ENCODE measurements at places on chromosomes 3 and 15.

DNA sequence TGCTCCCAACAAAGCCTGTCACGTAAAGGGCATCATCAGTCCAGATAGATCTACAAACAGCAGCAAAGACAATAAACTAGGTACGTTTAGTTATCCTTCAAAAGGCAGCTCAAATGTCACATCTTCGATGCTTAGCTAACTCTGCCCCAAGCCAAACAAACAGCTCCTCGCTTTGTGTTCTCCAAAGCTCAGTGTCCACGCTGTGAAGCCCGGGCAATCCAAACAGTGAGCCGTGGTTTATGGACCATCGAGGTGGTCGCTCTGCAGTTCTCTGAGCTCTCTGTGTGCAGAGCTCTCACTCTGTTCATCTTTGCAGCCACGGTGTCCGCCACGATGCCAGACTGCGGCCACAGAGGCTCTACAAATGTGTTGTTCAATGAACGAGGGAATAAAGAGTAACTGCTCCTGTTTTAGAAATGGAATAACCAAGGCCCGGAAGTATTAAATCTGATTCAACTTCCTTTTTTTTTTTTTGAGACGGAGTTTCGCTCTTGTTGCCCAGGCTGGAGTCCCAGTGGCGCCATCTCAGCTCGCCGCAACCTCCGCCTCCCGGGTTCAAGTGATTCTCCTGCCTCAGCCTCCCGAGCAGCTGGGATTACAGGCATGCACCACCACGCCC lies 117.2 kb upstream of the FAM174B start:
- DNase-seq = no peak

- no peak for DNase-seq
Measured at GRCh38 chr3:182508919-182509711, 284.2 kb upstream of the ATP11B start.

DNA sequence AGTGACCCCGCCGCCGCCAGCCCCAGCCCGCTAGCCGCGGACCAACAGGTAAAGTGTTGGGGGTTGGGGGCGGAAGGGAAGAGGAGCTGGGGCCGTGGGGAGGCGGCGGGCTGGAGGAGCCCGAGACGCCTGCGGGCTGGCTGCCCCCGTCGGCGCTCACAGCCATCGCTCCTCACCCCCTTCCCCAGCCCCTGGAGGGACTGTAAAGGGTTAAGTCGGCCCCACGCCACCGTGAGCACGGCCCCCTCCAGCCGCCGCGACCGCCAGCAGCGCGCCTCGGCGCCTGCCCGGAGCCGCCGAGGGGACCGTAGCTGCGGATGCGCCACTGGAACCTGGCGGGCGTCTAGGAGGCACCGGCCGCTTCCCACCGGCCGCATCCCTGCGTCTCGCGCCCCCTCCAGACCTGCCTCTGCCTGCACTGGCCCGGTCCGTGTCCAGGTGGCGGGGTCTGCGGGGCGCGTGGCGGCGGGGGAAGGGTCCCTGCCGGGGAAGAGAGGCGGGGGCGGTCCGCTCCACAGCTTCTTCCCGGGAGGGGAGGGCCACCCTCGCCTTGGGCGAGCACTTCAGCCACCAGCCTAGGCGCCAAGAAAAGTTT lies 522 bp downstream of the MED12L start:
- DNase-seq = no peak

- DNase-seq = no peak
Measured at GRCh38 chr3:178538056-178538455, 1.8 kb downstream of the KCNMB2 start.

DNA sequence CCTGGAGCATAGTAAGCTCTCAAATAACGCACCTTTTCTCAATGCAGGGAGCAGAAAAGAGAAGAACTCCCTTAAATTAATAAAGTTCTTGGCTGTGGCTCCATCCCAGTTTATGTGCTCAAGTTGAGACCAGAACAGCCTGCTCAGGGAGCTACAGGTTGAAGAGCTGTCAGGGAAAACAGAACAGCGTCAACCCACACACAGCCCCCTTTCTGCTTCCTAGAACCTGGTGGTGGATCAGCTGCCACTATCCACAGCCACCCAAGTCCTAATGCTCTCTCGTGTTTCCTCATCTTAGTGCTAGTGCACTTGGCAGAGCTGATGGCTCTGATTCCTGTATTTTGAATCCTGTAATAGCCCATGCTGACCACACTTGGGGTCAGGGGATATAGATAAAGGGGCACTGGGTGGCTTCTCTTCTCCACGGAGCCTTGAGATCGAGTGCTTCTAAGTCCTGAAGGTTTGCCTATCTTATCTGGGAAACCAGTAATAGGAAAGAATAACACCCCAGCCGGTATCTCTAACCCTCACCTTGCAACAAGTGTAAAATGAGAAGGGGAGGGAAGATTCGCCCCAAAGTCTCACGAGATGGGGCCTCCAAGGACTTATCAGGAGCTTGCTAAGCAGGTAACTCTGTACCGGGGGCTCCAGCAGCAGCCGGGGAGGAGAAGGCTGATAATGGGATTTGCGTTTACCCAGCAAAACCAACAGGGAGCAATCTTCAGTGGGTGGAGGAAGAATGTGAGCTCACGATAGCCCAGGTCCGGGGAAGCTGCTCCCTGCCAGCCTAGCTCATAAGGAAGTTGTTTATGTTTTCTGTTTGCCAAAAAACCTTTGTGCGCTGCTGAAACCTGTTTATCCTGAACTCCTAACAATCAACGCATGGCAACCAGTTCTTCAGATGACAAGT lies 136.2 kb upstream of the ICE2 start:
- DNase-seq = no peak

- DNase-seq = no peak
Measured at GRCh38 chr3:47522082-47522987, 8.8 kb upstream of the ELP6 start.

GRCh38 chr15:58396181-58396580 lies 35.6 kb upstream of the LIPC start:
- no peak for DNase-seq

GRCh38 chr3:41116851-41117250 lies 82.5 kb upstream of the CTNNB1 start:
- no peak for DNase-seq

GRCh38 chr3:185362850-185363661 lies at the start of gene MAP3K13:
Gene MAP3K13, plus strand, starts transcription at chr3:185363136. Its CDS starts 65,446 bp downstream, at chr3:185428582.
- no peak for DNase-seq

GRCh38 chr15:41180206-41180789 lies 50.3 kb downstream of the EXD1 start:
- no peak for DNase-seq

DNA sequence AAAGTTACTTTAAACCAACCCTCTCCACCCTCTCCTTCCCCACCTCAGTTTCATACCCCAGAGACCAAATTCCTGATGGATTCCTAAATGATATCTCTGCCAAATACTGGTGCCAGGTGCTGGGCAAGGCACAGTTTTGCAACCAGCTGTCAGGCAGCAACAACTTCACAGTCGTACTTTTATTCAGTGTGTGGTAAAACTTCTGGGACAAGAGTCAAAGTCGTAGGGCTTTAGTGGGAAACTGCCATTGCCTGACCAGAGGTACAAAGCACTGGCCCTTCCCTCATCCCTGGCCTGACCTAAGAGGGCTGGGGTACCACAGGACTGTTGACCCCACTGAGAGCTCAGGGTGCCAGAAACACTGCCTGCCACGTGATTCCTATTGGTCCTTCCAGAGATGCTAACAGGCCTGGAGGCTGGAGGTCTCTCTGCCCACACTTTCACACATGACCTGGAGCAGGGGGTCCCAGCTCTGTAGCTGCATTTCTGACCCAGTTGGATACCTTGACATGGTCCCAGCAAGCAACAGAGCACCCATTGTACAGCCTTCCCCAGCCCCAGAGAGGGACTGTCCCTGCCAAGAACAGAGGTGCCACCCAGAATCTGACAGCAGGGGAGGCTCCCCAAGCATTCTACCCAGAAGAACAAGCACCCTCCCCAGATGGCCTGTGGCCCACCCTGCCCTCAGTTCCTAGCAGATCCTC lies 59.9 kb downstream of the LIPC start:
- no peak for DNase-seq

GRCh38 chr3:53534676-53535400 lies 40.4 kb downstream of the CACNA1D start:
- DNase-seq = no peak
